ENCODE measurements at places on chromosomes 4 and X. TPM values are rescaled to one million over a fixed set of nuclear protein-coding genes. Genes with fewer than 3 reads are reported as not detected.

DNA sequence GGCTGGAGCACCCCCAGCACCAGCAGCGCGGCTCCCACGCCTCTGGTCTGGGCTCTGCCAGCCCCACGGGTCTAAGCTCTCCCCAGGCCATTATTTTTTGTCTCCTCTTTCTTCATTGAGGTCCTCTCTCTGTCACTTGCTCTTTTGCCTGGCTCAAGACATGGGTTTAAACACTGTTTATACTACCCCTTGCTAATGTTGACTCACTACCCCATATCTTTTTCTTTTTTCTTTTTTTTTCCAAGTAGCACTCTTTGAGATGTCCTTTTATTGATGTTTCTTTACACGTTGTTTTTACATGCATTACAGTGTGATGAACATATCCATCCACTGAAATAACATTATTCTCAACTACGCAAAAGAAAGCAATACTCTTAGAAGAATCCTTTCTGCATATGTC is 1.7 kb upstream of the ERVMER34-1 start:
- peaks cover 3% of the 10 kb centered on the region for H3K4me1 ChIP-seq
- H3K4me3 ChIP-seq: no peak overlapping the region
- H3K27ac ChIP-seq: no peak overlapping the region
- DNase-seq: no peak
- H3K27me3 ChIP-seq: peaks cover 54% of the 10 kb centered on the region
- no peaks in the 10 kb centered on the region for H3K36me3 ChIP-seq

GRCh38 chr4:10811991-10812390 is 127.4 kb upstream of the CLNK start:
- no peak for DNase-seq
- H3K4me3 ChIP-seq: no peak overlapping the region
- peaks cover 2% of the 10 kb centered on the region for H3K4me1 ChIP-seq
- no peaks in the 10 kb centered on the region for H3K36me3 ChIP-seq
- H3K27ac ChIP-seq: no peak overlapping the region

DNA sequence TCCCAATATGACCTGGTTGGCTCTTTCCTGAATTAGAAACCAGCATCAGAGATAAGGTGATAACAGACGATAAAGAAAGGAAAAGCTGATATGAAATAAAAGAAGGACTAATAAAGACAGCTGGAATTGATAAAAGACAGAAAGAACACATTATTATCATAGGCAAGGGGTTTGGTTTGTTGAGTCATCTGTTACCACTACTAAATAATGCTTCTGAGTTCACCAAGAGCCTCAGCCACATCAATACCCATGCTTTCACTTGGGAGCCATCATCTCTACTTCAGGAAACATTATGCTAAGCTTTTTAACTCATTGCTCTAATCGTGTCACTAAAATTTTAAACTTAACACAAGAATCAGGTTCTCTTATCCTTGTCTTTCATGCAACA is 27.6 kb downstream of the ANXA5 start:
- H3K36me3 ChIP-seq: peaks cover 55% of the 10 kb centered on the region
- H3K27me3 ChIP-seq: no peaks in the 10 kb centered on the region
- peaks cover 5% of the 10 kb centered on the region for H3K4me1 ChIP-seq
- H3K27ac ChIP-seq: no peak overlapping the region
- H3K4me3 ChIP-seq: no peak overlapping the region
- DNase-seq: no peak

Gene LIMCH1
- total RNA-seq: not detected

Gene F8A3
- total RNA-seq: 24.4 TPM

Gene DMD
- total RNA-seq: 3.2 TPM

GRCh38 chrX:117854806-117855205 is 261.8 kb downstream of the KLHL13 start:
- H3K4me1 ChIP-seq: no peaks in the 10 kb centered on the region
- DNase-seq: no peak
- H3K4me3 ChIP-seq: no peak overlapping the region
- no peaks in the 10 kb centered on the region for H3K27me3 ChIP-seq
- no peaks in the 10 kb centered on the region for H3K36me3 ChIP-seq
- no peak overlapping the region for H3K27ac ChIP-seq

- H3K27me3 ChIP-seq: no peaks in the 10 kb centered on the region
- no peak for DNase-seq
- no peaks in the 10 kb centered on the region for H3K4me1 ChIP-seq
- no peak overlapping the region for H3K27ac ChIP-seq
- no peak overlapping the region for H3K4me3 ChIP-seq
These were observed 23.4 kb upstream of the HTRA3 start for GRCh38 chr4:8245884-8246833.

Gene ASB9
- 0.33 TPM for total RNA-seq

DNA sequence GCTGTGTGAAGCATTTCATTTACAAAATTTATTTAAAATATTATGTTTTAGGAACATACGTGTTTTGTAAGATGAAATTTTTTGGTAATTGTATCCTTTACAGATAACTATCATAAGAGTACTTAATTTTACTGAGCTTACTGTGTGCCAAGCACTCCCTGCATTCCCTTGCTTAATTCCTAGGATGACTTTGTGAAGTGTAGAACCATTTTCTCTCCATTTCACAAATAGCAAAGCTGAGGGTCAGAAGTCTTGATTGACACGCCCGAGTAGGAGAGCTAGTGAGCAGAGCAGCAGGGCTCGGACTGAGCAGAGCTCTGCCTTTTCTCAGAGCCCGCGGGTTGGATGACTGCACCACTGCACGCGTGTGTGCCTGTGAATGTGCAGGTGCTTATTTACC is 30.6 kb downstream of the PIGG start:
- H3K4me1 ChIP-seq: no peaks in the 10 kb centered on the region
- H3K4me3 ChIP-seq: no peak overlapping the region
- no peaks in the 10 kb centered on the region for H3K27me3 ChIP-seq
- DNase-seq: no peak
- no peak overlapping the region for H3K27ac ChIP-seq
- peaks cover 66% of the 10 kb centered on the region for H3K36me3 ChIP-seq

- H3K27ac ChIP-seq: no peak overlapping the region
- no peak for DNase-seq
- H3K4me1 ChIP-seq: peaks cover 2% of the 10 kb centered on the region
- H3K27me3 ChIP-seq: no peaks in the 10 kb centered on the region
- H3K4me3 ChIP-seq: no peak overlapping the region
- H3K36me3 ChIP-seq: no peaks in the 10 kb centered on the region
These were observed 87.3 kb downstream of the CFAP299 start for GRCh38 chr4:80422727-80423404.

DNA sequence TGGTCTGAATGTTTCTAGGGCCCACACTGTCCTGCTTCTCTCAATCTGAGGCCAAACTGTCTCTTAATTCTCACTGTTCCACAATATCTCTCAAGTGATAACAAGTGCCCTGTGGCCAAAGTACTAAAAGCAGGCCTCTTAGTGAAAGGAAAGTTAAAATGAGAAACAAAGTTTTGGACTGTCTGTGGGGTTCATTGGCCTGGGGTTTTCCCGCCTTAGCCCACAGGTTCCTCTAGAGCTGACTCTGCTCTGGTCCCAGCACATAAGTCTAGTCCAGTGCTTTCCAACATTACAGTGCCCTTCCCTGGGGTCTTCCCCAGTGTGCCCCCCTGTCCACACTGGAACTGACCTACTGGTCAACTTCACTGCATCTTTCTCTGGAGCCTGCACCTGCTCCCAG is 6.3 kb downstream of the MAGEB1 start:
- H3K27me3 ChIP-seq: no peaks in the 10 kb centered on the region
- DNase-seq: no peak
- H3K36me3 ChIP-seq: no peaks in the 10 kb centered on the region
- no peaks in the 10 kb centered on the region for H3K4me1 ChIP-seq
- H3K4me3 ChIP-seq: no peak overlapping the region

Gene MAGEA2
- not detected for total RNA-seq

Gene CLIC2
- 0.17 TPM for total RNA-seq

Gene SLITRK2
- not detected for total RNA-seq

DNA sequence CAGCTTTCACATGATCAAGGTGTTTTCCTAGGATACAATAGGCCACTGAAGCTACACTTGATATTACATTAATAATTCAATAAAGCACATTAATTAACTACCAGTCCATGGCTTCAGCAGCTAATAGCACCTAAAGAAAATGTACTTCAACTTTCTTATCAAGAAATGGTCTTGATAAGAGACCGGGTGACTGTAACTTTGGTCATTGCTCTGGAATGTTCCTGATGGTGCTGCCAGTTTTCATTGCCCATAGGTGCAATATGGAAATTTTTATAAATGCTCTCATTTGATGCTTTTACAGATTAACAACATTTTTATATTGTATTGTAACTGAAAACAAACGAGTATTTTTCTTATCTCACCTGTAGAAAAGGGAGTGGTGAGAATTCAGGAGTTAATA is 165.4 kb downstream of the SHROOM3 start:
- H3K27ac ChIP-seq: no peak overlapping the region
- no peak for DNase-seq
- H3K36me3 ChIP-seq: no peaks in the 10 kb centered on the region

Gene NRK
- total RNA-seq: not detected

Gene CXCL3
- not detected for total RNA-seq

Gene TLR3
- not detected for total RNA-seq

- peak overlapping the region; percentile 87 for H3K27ac ChIP-seq
- H3K4me3 ChIP-seq: peak overlapping the region; percentile 91
- no peaks in the 10 kb centered on the region for H3K27me3 ChIP-seq
These were observed 1.5 kb downstream of the FRYL start for GRCh38 chr4:48778431-48779094.

GRCh38 chr4:8502836-8503585 is 62.4 kb downstream of the TRMT44 start:
- H3K36me3 ChIP-seq: no peaks in the 10 kb centered on the region
- H3K27ac ChIP-seq: no peak overlapping the region
- no peak overlapping the region for H3K4me3 ChIP-seq

DNA sequence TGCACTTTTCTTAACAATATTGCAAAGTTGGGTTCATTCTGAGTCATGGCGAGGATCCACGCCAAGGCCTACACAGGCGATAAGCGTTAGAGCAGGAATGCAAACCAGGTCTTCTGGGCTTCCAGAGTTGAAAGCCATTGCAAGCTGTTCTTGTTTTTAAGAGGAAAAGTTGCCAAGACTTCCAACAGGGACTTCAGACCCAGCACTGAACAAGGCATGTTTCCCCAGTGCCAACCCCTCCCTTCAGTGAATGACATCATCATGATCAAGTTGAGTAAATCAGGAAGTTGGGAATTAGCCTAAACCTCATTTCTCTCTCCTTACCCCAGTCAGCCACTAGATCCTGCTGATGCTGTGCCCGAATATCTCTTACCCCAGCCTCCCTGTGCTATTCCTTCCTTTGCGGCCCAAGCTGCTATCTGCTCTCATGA is 355.1 kb downstream of the HS3ST1 start:
- no peak overlapping the region for H3K4me3 ChIP-seq
- H3K4me1 ChIP-seq: no peaks in the 10 kb centered on the region
- H3K27me3 ChIP-seq: no peaks in the 10 kb centered on the region
- no peak for DNase-seq

Gene SPANXA1
- not detected for total RNA-seq

DNA sequence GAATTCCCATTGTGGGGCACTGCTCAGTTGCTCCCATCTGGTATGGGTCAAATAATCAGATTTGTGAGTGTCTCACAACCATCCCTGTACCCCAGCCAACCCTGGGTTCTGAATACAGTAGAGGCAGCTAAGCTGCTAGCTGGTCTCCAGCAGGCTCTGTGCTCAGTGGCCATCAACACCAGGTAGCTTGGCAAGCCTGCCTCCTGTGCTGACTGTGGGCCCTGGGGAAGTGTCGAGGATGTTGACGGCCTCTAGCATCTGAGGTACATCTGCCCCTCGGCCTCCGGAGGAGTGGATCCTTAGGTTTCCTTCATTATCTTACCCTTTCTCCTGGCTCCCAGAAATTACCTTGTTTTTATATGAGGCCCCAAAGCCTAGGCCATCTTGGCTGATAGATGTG is 13.3 kb downstream of the RNF4 start:
- peak overlapping the region; percentile 80 for H3K27ac ChIP-seq
- H3K36me3 ChIP-seq: peaks cover 22% of the 10 kb centered on the region
- H3K4me1 ChIP-seq: peaks cover 85% of the 10 kb centered on the region
- no peak overlapping the region for H3K4me3 ChIP-seq
- DNase-seq: no peak

- no peaks in the 10 kb centered on the region for H3K36me3 ChIP-seq
- H3K27ac ChIP-seq: peak overlapping the region; percentile 91
These were observed 158.5 kb downstream of the NSUN7 start for GRCh38 chr4:40908297-40908696.

Gene MAGEA2B
- not detected for total RNA-seq

DNA sequence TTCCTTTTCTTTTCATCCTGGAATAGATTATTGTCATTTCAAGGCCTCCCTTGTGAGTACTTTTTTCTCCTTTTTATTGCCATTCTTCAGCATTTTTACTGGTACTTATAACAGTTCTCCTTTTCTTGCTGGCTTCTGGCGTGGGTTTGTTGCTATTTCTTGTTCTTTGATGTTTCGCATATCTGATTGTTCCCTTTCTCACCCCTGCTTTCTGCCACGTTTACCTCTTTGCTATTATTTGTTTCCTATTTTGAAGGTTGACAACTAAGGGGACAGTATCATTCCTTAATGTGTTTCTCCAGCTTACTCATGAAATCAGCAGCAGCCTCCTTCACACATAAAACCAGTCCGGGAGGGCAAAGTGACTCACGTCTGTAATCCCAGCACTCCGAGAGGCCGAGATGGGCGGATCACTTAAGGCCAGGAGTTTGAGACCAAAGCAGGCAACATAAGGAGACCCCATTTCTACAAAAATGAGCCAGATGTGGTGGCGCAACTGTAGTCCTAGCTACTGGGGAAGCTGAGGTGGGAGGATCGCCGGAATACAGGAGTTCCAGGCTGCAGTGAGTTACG is 72.6 kb downstream of the DMD start:
- no peaks in the 10 kb centered on the region for H3K4me1 ChIP-seq
- no peaks in the 10 kb centered on the region for H3K36me3 ChIP-seq
- H3K27me3 ChIP-seq: no peaks in the 10 kb centered on the region
- DNase-seq: no peak

DNA sequence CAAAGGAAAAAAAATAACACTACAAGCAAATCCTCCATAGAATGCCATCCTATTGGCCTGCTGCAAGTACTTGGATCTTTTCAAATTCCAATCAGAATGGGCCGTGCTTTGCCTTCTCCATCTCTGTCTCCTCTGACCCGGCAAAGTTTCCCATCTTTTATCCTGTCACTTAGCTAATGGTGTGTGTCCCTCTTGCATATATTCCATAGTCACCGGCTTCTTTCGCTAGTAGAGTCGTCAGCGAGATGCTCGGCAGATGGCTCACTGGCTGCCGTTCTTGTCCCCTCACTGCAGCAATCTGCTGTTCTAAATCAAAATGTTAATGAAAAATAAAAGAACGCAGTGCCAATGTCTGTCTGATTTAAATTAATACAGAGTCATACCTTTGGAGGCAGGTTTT is 22.1 kb downstream of the GRIA3 start:
- H3K4me3 ChIP-seq: no peak overlapping the region
- no peak for DNase-seq
- H3K36me3 ChIP-seq: no peaks in the 10 kb centered on the region
- no peaks in the 10 kb centered on the region for H3K4me1 ChIP-seq

Data from activated CD4-positive, alpha-beta T cell treated with anti-CD3 and anti-CD28 coated beads, Interleukin-2, amount 10 ng/mL, durations not matched to agents 24 days and 14 days (primary cell).